ENCODE measurements at places on chromosomes 4 and X.
A peak's percentile ranks its signal among the peaks of the same experiment; 100 is the strongest.

- no peak for DNase-seq
Measured at GRCh38 chr4:33073811-33074210, 2353.6 kb downstream of the PCDH7 start.

- DNase-seq = no peak
Measured at GRCh38 chrX:17655211-17656034, 81.9 kb upstream of the SCML1 start.

GRCh38 chrX:40349251-40349650 is 231.5 kb upstream of the ATP6AP2 start:
- no peak for DNase-seq

GRCh38 chr4:13493793-13494192 is 9.7 kb upstream of the RAB28 start:
- DNase-seq = peak; percentile 24

DNA sequence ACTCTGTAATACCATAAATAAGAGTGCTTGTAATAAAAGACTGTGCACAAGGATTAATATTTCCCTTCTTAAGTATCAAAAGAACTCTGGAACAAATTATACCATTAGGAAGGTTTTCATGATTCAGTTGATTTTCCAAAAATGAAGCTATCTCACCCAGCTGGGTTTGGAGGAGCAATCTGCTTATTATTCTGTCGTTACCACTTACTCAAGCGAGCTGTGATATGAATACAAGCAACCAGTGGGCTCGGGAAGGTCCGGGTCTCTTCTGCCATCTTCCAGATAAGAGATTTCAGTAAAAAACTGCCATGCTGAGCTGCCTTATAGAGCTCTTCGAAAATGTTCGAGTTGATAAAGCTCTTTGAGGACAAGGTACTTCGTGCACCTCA is 15.3 kb downstream of the SMIM20 start:
- no peak for DNase-seq

GRCh38 chr4:26020083-26020668 is 106.2 kb downstream of the SMIM20 start:
- DNase-seq = no peak

Measured in HEK293T (cell line).